ENCODE measurements at places on chromosomes 16 and 17.

GRCh38 chr17:27283060-27283459, 10.9 kb upstream of the WSB1 start:
- no peak for DNase-seq

DNA sequence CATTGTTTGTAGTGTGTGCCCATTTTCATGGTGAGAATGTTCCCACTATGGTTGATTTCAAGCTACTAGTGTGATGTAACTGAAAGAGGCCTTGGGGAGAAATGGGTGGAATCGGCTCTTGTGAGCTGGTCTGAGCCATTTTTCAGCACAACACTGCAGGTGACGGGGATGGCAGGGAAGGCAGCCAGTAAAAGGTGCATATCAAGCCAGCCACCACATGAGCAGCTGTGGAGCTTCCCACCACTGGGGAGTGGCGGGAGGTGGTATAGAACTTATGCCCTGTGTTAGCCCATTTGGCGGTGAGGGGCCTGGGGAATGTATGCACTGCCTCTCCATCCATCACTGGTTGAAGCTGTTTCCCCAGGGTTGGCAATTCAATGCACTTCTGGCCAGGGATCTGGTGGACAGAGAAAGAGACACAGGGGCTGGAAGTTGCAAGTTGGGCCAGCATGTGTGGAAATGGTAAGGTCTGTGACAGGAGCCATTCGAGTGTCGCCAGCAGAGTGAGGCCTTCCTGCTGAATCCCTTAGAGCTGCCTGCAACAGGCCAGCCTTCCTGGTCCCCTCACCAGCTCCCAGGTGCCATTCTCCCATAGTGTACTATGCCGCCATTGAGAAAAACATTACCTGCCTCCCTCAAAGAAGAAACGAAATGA, 31.7 kb upstream of the BRD7 start:
- DNase-seq: no peak

GRCh38 chr16:67259705-67260104, 10.9 kb downstream of the SLC9A5 start:
- no peak for DNase-seq

DNA sequence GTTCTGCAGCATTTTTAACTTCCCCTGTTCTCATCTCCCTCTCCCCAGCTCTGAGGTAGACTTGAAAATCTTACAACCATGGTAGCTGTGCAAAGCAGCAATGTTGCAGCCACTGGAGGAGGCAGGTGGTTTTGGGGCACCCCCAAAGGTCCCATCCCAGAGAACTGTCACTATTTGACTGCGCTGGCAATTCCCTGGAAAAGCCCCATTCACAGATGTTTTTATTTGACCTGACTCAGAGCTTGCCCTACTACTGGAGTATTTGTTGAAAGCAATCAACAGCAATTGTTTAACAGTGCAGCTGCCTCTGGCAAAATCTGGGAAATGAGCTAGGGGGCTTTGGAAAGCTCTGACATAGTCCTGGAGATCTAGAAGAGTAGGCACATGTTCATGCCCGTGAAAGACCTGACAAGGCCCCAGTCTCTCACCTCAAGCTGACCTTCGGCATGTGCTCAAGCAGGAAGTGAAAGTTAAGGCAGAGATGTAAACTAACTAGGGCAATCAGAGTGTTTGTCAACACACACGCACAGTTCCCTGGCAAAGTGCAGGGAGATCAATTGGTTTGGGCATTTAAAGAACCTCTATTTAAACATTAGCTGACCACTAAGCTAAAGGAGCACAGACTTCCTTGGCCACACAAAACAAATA, 19.7 kb upstream of the PIK3R5 start:
- no peak for DNase-seq

DNA sequence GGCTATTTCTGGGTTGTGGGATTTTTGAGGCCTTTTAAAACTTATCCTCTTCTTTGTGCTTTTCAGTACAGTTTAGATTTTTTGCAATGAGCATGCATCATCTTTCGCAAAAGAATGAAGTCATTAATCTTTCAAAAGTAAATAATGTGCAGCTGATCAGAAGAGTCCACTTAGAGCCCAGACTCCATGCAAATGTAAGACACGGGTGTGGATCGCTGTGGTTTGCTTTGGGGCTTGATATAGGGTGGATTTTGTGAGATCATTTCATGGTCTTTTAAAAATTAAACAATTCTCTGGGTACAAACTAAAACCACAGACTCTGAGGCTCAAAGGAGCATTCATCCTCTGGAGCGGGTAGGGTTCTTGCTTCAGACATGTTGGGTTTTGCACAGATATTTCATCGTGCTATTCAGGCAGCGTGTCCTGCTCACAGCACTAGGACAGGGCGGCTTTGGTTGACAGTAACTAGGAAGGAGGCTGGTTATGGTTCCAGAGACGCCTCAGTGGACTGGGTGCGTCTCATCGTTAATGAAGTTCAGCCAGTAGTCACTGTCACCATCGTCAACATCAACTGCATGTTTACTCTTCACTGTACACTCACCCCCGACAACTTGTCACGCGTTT, 129.4 kb upstream of the PLCG2 start:
- no peak for DNase-seq

GRCh38 chr16:28317040-28317880, 24.9 kb downstream of the SBK1 start:
- DNase-seq: no peak

DNA sequence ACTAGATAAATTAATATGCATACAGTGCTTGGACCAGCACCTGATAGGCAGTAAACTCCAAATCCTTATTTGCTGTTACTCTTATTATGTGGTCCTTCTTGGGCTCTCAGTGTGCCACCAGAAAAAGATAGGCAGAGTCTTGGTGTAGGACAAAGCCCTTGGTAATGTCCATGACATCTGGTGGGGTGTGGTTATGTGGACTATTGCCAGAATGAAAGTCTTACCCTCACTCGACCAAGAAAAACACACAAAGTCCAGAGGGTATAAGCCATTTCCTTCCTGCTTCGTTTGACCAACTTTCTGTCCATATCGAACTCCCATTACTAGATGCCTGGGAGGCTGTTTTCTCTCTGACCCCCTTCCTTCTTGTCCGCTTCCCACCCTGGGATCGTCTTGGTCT, 140.9 kb downstream of the UTP18 start:
- no peak for DNase-seq

- no peak for DNase-seq
These were observed 34.4 kb downstream of the BRD7 start for GRCh38 chr16:50334106-50334975.

- DNase-seq: no peak
These were observed 18.9 kb upstream of the CACNA1H start for GRCh38 chr16:1133810-1134520.

GRCh38 chr17:12842936-12843335, 53.6 kb downstream of the ARHGAP44 start:
- DNase-seq: no peak

DNA sequence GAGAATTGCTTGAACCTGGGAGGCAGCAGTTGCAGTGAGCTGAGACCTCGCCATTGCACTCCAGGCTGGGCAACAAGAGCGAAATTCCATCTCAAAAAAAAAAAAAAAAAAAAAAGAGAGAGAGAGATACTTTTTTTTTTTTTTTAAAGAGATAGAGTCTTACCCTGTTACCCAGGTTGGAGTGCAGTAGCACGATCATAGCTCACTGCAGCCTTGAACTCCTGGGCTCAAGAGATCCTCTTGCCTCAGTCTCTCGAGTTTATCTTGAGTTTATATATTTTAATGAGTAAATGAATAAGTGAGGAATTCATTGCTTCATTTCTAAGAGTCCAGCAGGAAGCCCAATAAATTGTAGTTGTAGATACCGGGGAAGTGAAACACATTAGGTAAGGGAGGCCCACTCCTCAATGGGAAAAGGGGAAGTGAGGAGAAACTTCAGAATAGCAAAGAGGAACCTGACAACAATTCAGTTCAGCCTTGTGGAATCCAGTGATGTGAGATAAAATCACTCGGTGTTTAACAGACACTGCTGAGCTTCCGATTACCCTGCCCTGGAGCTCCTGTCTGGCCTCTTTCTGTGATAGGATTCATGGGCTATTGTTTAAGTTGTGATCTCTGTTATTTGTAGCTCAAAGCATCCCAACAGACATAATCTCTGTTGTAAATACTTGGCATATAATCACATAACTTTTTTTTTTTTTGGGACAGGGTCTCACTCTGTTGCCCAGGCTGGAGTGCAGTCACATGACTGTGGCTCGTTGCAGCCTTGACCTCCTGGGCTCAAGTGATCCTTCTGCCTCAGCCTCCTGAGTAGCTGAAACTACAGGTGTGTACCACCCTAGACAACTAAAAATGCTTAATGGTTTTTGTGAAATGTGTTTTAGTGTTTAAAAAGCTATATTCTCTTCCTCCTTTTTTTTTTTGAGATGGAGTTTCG, 15.8 kb upstream of the ITGAM start:
- no peak for DNase-seq

DNA sequence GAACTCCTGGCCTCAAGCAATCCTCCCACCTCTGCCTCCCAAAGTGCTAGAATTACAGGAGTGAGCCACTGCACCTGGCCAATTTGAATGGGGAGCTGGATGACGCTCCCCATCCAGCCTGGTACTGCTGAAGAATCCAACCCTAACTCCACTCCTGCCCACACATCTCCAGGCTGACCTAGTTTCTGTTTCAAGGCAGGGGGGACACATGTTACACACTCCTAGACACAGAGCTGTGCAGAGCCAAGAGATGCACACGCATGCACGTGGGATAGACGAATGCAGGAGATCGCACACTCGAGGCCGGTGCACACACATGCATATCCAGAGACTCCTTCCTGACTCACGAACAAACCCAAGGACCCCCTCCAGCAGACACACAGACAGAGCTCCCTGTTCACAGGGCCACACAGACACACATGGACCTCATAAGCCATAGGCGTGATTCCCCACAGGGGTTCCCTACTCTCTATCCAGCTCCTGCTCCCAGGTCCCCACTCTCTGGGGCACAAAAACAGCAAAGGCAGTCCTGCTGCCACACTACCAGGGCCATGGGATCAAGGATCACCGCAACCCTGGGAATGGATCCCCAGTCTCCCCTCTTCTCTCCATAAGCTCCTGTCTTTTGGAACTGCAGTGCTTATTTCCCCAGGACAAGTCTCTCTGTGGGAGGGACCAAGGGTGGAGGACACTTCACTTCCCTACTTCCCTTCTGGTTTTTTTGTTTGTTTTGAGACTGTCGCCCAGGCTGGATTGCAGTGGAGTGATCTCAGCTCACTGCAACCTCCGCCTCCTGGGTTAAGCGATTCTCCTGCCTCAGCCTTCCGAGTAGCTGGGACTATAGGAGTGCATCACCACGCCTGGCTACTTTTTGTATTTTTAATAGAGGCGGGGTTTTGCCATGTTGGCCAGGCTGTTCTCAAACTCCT, 14.4 kb downstream of the EPOP start:
- no peak for DNase-seq

DNA sequence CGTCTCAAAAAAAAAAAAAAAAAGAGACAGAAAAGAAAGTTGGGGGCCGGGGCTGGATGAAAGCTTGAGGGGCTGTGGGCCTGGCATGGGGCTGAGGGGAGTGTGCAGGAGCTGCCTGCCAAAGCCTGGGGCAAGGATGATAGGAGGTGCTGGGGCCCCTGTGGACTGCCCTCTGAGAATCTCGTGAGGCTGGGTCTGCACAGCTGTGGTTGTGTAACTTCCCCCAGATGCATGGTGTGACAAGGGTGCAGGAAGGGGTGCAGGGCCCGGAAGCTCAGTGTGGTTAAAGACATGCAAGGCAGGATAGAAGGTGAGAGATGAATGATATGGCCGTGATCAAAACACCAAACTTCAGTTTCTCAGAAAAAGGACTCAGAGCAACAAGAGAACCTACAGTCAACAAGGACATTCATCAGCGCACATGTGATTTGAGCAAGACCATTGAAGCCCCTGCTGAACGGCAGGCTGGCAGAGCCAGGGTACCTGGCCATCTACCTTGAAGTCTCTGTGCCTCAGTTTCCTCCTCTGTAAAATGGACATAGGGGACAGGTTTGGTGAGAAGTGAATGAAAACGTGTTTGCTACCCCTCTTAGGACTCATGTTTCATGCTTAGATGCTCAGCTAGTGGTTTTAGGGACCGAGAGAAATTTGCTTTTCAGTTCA, 9.6 kb downstream of the IL32 start:
- no peak for DNase-seq

- no peak for DNase-seq
These were observed 423 bp upstream of the ASGR2 start for GRCh38 chr17:7114875-7115614.

- DNase-seq: no peak
These were observed 57.3 kb upstream of the RPL38 start for GRCh38 chr17:74146196-74146595.

DNA sequence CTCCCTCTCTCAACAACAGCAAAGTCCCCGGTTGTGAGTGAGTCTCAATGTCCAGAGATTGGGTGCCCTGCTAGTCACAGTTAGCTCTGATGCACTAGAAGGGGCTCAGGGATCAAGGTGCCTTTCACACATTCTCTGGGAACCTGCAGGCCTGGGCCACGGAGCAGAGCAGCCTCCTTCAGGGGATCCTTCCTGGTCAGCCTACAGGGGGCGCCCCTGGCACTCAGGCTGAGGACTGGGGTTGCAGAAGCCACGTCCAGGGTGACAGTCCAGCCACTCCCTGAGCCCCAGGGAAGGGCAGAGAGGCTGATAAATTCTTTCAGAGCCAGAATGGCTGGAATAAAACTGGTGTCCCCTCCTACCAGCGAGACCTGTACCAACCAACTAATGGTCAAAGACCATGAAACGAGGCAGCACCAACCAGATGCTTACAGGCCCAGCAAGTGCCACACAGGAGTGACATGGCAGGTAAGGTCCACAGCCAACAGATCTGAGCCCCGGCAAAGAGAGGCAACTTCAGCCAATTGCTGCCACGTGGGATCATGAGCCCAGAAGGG, 43.5 kb downstream of the ST3GAL2 start:
- no peak for DNase-seq

GRCh38 chr17:79715943-79716797, 14.6 kb upstream of the ENPP7 start:
- no peak for DNase-seq

DNA sequence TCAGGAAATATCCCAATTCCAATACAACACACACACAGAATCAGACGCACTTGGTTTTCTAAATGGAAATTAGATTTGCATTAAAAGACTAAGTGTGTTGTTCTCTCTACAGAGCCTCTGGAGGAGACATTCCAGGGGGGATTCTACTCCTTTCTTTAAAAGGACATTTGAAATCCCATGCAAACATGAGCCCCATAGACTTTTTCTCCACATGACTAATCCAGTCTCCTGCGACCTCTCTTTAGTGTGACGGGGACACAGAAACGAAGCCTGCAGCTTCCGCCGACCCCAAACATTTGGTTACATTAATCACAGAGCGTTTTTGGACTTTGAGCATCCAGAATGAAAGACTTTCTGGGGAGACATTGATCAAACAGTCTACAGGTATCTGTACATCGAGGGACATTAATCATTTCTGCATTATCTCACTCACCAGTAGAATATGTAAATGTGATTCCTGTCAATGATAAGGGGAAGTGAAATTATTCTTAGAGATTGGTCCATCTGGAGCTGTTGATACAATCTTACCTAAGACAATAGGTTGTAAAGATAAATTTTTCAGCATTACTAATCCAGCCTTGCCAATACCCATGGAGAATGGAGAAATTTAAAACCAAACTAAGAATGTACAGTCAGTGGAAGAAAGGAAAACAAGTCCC, 103.4 kb upstream of the IRX3 start:
- no peak for DNase-seq

Data from NCI-H446 (cell line).